Tibial artery (tissue), 4 donors: ENCODE measurements at places on chromosomes 12 and 14.
A peak's percentile ranks its signal among the peaks of the same experiment; 100 is the strongest.

GRCh38 chr12:49843876-49844437 lies 1.1 kb upstream of the BCDIN3D start:
- no peak for DNase-seq
- no peaks in the 10 kb centered on the region for H3K27me3 ChIP-seq
- peaks cover 14% of the 10 kb centered on the region for H3K4me1 ChIP-seq
- H3K27ac ChIP-seq: no peak overlapping the region
- no peaks in the 10 kb centered on the region for H3K36me3 ChIP-seq

- no peaks in the 10 kb centered on the region for H3K36me3 ChIP-seq
- no peaks in the 10 kb centered on the region for H3K27me3 ChIP-seq
- no peak for DNase-seq
- H3K27ac ChIP-seq: no peak overlapping the region
Observed at GRCh38 chr12:93762059-93762719, 85.0 kb downstream of the CRADD start.

GRCh38 chr14:55688566-55688965 lies 108.6 kb downstream of the KTN1 start:
- DNase-seq: no peak
- no peak overlapping the region for H3K27ac ChIP-seq
- no peaks in the 10 kb centered on the region for H3K4me1 ChIP-seq

DNA sequence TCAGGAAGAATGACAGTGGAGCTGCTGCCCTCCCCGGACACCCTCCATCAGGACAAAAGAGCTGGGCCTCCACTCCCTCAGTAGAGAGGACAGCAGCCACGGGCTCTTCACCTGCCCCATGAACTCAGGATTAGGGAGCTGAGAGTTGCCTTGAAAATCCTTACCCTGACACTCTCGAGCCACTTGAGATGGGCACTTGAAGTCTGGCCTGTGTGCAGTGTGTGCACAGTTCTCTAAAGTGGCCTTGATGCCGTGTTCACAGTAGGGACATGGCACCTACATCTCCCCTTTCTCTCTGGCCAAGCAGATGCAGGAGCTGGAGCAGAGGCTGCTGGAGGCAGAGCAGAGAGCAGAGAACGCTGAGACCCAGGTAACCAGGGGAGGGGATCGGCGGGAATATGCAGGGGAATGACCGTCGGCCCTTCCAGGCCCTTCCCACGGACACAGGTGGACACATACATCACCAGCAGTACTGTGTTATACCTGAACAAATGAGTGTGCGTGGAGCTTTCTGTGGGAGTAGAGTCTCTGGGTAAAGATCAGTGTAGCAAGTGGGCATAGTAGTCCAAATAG lies 22.5 kb downstream of the PLEKHH1 start:
- no peaks in the 10 kb centered on the region for H3K4me1 ChIP-seq
- no peak for DNase-seq
- no peak overlapping the region for H3K4me3 ChIP-seq
- H3K27me3 ChIP-seq: no peaks in the 10 kb centered on the region
- H3K36me3 ChIP-seq: no peaks in the 10 kb centered on the region

- peak overlapping the region; percentile 69 for H3K27ac ChIP-seq
- no peaks in the 10 kb centered on the region for H3K27me3 ChIP-seq
- H3K36me3 ChIP-seq: peaks cover 76% of the 10 kb centered on the region
- no peak overlapping the region for H3K4me3 ChIP-seq
- peaks cover 39% of the 10 kb centered on the region for H3K4me1 ChIP-seq
Observed at GRCh38 chr14:75013290-75013689, 10.6 kb downstream of the EIF2B2 start.

GRCh38 chr12:107318806-107319532 lies 225.6 kb upstream of the CRY1 start:
- no peak overlapping the region for H3K27ac ChIP-seq
- peaks cover 76% of the 10 kb centered on the region for H3K27me3 ChIP-seq
- no peak for DNase-seq
- no peaks in the 10 kb centered on the region for H3K36me3 ChIP-seq
- peak overlapping the region; percentile 31 for H3K4me3 ChIP-seq

- peaks cover 35% of the 10 kb centered on the region for H3K4me1 ChIP-seq
- no peak for DNase-seq
- peak overlapping the region; percentile 94 for H3K27ac ChIP-seq
- H3K36me3 ChIP-seq: no peaks in the 10 kb centered on the region
- no peaks in the 10 kb centered on the region for H3K27me3 ChIP-seq
- H3K4me3 ChIP-seq: peak overlapping the region; percentile 93
Observed at GRCh38 chr12:51025338-51025835, 797 bp downstream of the SLC11A2 start.

DNA sequence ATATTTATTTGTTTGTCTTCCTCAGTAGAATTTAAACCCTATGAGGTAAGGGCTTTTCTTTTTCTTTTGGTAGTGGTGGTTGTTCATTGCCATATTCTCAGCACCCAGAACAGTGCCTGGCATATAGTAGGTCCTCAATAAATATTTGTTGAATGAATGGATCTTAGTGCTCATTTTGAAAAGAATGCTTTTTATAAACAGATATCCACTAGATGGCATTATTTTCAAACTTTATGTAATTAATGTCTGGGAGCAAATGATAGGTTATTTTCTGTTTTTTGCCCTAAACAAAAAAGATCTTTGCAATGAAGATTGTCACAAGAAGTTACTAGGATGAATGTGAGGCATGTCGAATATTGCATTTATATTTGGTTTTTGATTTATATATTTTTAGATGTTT lies 64.1 kb downstream of the RAD51B start:
- H3K27ac ChIP-seq: no peak overlapping the region
- H3K27me3 ChIP-seq: no peaks in the 10 kb centered on the region
- H3K4me3 ChIP-seq: no peak overlapping the region

DNA sequence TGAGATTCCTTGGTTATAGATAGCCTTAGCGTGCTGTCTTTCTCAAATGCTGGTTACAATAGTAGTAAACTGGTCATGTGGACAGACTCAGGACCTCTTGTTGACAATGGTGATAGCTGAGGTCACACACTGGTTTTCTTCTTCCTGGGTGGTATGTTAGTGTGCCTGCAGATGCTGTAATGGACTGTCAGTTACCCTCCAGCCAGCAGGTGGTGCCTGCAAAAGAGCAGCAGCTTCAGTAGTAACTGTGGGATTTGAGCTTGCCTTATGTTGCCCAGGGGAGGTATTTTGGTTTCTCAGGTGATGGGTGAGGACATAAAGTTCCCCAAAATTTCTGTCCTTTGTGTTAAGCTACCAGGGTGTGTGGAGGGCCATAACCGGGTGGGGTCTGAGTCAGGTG lies 33.7 kb upstream of the SCAF11 start:
- DNase-seq: no peak
- H3K4me1 ChIP-seq: no peaks in the 10 kb centered on the region
- no peak overlapping the region for H3K4me3 ChIP-seq
- H3K27me3 ChIP-seq: no peaks in the 10 kb centered on the region
- H3K27ac ChIP-seq: no peak overlapping the region

- no peak overlapping the region for H3K27ac ChIP-seq
- no peak overlapping the region for H3K4me3 ChIP-seq
- DNase-seq: no peak
- no peaks in the 10 kb centered on the region for H3K4me1 ChIP-seq
- no peaks in the 10 kb centered on the region for H3K27me3 ChIP-seq
Observed at GRCh38 chr12:91289906-91290305, 107.3 kb upstream of the DCN start.

DNA sequence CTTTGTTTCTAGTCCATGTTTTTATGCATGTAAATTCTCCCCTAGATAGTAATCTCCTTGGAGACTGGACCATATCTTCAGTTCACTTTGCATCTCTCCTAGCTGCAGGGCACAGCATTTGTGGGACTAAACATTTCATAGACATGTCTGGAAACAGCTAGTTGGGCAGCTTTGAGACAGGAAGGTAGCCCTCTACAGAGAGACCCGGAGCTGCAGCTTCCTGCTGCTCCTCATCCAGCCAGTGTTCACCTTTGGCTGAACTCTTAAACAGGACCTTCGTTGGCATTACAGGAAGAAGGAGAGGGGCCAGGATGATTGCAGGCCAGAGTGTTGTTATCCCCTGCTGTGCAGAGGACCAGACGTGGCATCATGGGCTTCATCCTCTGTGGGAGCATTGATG lies 52.9 kb downstream of the GNS start:
- peaks cover 5% of the 10 kb centered on the region for H3K36me3 ChIP-seq
- DNase-seq: no peak
- no peak overlapping the region for H3K4me3 ChIP-seq
- no peak overlapping the region for H3K27ac ChIP-seq

- peak overlapping the region; percentile 68 for H3K27ac ChIP-seq
- no peak for DNase-seq
- H3K4me1 ChIP-seq: peaks cover 7% of the 10 kb centered on the region
- no peak overlapping the region for H3K4me3 ChIP-seq
- no peaks in the 10 kb centered on the region for H3K27me3 ChIP-seq
Observed at GRCh38 chr14:75011356-75011994, 8.8 kb downstream of the EIF2B2 start.

DNA sequence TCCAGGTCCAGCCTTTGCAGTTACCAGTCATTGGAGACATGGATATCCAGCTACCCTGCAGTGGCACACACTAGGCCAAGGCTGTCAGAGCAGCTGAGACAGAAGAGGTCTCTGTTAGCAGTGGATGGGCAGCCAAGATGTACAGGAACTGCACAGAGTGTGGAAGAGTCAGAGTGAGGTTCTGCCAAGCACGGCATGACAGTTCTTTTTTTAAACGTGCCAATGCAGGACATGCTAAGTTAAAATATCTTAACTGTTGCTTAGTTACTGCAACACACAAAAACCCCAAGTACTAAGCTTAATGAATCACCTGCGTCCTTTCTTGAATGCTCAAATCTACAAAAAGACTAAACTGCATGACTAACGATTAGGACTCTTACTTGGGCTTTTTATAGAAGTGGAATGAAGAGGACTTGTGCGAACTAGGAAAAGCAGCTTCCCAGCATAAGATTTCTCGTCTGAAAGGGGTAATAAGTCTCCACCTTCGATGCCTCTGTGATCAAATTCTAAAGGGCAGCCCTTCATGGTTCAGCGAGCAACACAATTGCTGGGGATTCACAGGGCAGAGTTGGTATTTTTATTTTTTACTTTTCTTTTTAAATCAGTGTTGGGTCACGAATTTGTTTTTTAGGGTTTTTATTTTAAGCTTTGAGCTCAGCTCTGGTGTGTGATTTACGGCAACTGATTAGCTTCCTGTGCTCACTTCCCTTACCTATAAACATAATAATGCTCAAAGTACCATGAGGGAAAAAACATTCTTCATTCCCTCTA lies 20.6 kb downstream of the MAPK1IP1L start:
- H3K27ac ChIP-seq: peak overlapping the region; percentile 69
- H3K4me1 ChIP-seq: peaks cover 9% of the 10 kb centered on the region
- no peaks in the 10 kb centered on the region for H3K36me3 ChIP-seq
- no peaks in the 10 kb centered on the region for H3K27me3 ChIP-seq
- H3K4me3 ChIP-seq: peak overlapping the region; percentile 12

- no peak overlapping the region for H3K27ac ChIP-seq
- H3K27me3 ChIP-seq: no peaks in the 10 kb centered on the region
- H3K4me3 ChIP-seq: no peak overlapping the region
- no peaks in the 10 kb centered on the region for H3K36me3 ChIP-seq
- DNase-seq: no peak
Observed at GRCh38 chr14:53651096-53651740, 305.4 kb downstream of the BMP4 start.

GRCh38 chr14:64082837-64083236 lies 211.3 kb downstream of the ESR2 start:
- no peaks in the 10 kb centered on the region for H3K4me1 ChIP-seq
- DNase-seq: peak; percentile 73
- peaks cover 65% of the 10 kb centered on the region for H3K36me3 ChIP-seq
- H3K27me3 ChIP-seq: no peaks in the 10 kb centered on the region

GRCh38 chr12:109461846-109462756 lies 15.0 kb downstream of the KCTD10 start:
- peaks cover 17% of the 10 kb centered on the region for H3K36me3 ChIP-seq
- peak overlapping the region; percentile 95 for H3K27ac ChIP-seq
- no peaks in the 10 kb centered on the region for H3K27me3 ChIP-seq
- H3K4me1 ChIP-seq: peaks cover 95% of the 10 kb centered on the region
- peak overlapping the region; percentile 41 for H3K4me3 ChIP-seq

- H3K27ac ChIP-seq: no peak overlapping the region
- H3K27me3 ChIP-seq: no peaks in the 10 kb centered on the region
Observed at GRCh38 chr12:79624378-79624777, 66.4 kb downstream of the PAWR start.

DNA sequence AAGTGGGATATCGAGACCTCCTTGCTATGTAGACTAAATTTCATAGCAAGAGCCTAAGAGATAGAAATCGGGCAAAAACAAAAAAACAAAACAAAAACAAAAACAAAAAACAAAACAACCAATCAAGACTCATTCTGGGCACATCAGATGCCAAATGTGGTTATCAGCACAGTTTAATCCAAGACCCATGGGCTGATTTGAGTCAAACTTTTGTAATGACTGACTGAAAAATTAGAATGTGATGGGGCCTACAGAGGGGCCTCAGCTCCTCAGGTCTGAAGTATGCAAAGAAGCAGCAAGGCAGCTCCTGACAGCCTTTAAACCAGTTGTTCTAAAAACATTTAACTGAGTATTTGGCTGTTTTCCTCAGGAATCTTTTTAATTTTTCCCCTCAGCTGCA lies 49.3 kb downstream of the SLC4A8 start:
- no peak overlapping the region for H3K27ac ChIP-seq
- H3K27me3 ChIP-seq: no peaks in the 10 kb centered on the region
- no peaks in the 10 kb centered on the region for H3K4me1 ChIP-seq
- H3K4me3 ChIP-seq: no peak overlapping the region
- no peaks in the 10 kb centered on the region for H3K36me3 ChIP-seq

DNA sequence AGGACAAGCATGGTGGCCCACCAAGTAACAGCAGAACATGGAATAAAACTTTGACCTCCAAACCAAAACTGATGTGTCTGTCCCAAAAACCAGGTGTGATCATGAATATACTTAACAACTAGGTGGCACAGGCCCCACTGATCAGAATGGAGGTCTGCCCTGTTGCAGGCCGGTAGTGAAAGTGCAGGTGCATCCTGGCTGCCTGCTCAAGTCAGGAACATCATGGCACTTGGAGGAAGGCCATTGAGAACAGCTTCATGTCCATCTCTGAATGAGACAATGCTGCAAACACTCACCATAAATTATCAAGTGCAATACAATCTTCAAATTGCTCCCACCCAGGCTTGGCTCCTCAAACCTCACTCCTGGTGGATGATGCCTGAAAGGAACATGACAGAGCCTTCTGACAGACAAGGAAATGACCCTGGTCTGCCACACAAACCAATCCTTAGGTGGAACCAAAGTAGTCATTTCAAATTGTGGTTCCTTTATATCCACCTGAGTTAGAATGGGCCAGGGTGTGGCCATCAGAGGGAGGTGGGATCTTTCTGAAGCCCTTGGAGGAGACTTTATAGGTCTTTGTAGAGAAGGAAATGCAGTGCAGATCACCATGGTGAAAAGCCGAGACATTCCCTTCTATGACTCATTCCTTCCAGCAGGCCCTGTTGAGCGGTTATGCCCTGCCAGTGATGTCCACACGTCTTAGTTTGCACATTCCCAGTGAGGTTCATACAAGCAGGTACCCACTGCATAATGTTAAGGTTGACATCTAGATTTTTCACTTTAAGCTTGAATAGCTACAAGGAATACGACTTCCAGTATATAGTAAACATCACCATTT lies 36.0 kb downstream of the EGLN3 start:
- H3K4me1 ChIP-seq: peaks cover 8% of the 10 kb centered on the region
- no peak overlapping the region for H3K4me3 ChIP-seq
- no peaks in the 10 kb centered on the region for H3K27me3 ChIP-seq
- DNase-seq: no peak

- H3K27ac ChIP-seq: peak overlapping the region; percentile 59
- no peaks in the 10 kb centered on the region for H3K27me3 ChIP-seq
- H3K4me3 ChIP-seq: no peak overlapping the region
- no peaks in the 10 kb centered on the region for H3K36me3 ChIP-seq
Observed at GRCh38 chr12:116217045-116217735, 60.3 kb downstream of the MED13L start.
